ENCODE measurements at places on chromosomes 7 and 10.

DNA sequence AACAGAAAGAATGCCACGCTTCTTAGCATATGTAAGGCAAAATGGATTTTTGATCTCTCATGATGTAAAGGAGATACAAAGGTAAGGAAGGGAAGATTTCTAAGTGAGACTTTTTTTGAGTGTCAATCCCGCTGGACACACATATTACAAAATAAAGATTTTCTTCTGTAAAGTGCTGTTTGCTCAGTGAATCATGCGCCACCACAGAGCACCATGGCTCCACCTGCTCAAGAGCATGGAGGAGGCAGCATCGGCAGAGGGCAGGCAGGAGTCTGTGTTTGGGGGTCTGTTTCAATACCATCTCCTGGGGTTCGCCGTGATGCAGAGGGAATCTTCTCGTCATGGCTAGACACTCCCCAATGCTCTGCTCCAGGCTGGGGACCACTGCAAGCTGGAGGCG is 83.5 kb downstream of the ALOX5 start:
- DNase-seq: no peak

DNA sequence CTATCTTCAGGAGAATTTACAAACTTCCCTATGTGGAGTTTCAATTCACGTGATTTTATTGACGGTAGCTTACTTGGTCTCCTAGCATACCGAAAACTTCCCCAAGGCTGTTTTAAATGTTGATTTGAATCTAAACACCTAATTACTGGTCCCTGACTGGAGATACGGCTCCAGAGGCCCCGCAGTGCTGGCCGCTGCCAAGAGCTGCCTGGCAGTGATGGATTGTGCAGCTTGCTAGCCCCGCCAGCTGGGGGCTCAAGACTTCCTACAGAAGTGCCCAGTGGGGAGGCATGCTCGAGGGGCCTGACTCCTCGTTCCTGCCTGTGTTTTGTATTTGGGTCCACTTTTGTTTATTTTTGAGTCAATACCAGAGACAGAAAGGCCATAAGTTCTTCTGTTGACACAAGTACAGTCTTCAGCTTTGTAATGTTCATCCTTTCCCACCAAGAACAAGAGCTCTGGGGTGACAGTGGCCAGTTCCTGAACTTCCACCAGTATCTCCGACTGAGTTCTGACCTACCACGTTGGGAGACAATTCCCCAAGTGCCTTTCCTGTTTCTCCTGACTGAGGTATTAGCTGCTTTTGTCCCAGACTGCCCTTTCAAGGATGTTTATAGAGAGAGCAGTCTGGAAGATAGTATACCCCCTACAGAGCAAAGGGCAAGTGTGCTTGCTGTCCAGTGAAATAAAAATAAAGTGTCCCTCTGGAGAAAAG is 80.7 kb upstream of the CXCL12 start:
- no peak for DNase-seq

GRCh38 chr7:2626498-2627117 is 5.2 kb upstream of the TTYH3 start:
- no peak for DNase-seq

DNA sequence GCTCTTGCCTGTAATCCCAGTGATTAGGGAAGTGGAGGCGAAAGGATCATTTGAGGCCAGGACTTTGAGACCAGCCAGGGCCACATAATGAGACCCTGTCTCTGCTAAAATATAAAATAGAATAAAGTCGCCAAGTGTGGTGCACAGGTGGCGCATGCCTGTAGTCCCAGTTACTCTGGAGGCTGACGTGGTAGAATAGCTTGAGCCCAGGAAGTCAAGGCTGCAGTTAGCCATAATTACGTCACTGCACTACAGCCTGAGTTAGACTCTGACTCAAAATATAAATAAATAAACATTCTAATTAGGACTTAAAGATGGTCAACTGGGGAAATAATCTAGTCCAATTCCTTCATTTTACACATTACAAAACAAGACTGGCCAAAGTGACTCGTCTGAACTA is 768 bp downstream of the CHCHD2 start:
- DNase-seq: peak; percentile 23

DNA sequence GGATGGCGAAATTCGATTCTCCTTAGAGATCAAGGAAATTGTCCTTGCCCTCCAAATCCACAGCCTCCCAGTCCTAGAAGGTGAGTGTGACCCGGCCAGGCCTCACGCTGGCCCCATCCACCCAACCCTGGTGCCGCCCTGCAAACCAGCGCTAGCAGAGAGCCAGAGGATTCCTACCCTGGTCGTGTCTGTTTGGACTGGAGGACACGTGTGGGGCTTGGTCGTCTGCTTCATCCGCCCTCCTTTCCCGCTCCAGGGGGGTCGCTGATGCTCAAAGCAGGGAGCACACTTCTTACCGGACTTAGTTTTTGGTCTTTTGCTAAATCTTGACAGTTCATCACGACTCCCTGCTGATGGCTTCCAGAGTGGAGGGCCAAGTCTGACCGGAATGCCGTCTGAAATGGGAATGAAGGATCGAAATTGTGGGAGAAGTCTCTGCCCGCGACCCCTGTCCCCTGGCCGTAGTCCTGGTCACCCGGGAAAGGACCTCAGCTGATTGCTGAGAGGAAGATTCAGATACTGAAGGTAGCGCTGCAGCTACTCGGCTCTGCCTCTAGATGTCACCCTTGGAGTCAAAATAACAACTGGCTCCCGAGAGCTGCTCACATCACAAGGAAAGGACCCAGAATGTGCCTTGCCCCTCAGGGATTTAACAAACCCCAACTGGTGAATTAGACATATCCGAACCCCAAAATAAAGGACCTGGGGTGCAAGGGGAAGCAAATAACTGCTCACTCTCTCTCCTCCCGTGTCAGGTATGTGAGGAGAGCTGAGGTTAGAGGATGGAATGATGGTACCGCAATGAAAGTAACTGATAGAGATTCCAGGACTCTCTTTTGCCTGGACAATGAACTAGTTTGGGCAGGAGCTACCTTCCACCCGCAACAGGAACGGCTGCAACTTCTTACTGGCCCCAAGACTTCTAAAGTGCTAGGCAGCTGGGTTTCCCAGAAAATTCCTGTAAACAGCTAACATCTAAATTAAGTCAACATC is 23.5 kb upstream of the ORC5 start:
- peak; percentile 61 for DNase-seq

- DNase-seq: no peak
Observed at GRCh38 chr7:155878674-155879073, 66.4 kb upstream of the SHH start.

DNA sequence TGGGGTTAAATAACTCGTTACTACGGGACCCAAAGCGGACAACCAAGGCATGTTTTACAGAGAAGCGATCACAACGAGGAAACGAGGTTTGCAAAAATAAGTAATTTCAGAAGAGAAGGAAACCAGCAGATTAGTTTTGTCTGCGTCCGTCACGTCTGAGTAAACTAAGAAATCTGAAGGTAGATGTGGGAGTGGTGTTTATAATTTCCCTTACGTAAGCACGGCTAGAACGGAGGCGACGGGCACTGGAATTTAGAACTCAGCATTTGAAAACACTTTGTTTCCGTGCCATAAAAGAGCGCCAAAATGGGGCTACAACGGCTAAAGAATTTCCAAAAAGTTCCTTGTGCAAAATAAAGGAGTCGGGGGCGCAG is 718 bp upstream of the UMAD1 start:
- DNase-seq: peak; percentile 11

GRCh38 chr7:40525764-40526163 is 391.0 kb downstream of the SUGCT start:
- no peak for DNase-seq

- no peak for DNase-seq
Observed at GRCh38 chr10:51124852-51125251, 50.6 kb downstream of the PRKG1 start.

DNA sequence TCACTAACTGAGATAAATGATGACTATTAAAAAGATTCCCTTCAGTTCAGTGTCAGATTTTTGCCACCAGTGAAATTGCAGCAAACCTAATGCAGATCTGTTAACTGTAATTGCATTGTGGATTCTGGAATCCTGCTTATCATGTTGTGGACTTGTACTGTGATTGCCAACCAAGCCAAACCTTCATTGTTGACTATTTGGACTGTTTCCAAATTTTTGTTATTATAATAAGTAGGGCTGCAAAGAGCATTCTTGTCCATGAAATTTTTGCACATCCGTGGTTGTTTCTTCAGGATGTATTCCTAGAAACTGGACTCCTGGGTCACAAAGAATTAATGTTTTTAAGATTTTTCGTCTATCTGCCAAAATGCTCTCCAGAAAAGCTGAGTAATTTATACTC is 281.6 kb upstream of the ZMIZ1 start:
- DNase-seq: no peak

DNA sequence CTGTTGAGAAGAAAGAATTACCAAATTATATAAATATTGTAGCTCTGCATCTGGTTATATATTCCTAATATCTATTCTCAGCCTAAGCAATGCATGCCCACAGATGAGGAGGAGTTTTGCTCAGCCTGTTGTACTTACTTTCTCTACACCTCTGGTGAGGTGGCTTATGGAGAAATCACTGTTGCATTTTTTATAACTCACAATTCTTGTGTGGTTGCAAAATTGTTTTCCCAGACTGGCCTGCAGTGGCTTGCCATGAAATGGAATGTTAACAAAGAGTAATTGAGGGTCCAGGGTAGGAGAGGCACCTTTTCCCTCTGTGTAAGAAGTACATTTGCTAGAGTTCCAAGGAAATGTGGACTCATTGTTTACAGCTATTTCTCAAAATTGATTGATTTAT is 202.0 kb upstream of the SEMA3E start:
- DNase-seq: no peak

- DNase-seq: peak; percentile 25
Observed at GRCh38 chr7:30502470-30503251, 2.0 kb downstream of the GGCT start.

- no peak for DNase-seq
Observed at GRCh38 chr7:124460555-124460954, 305.0 kb downstream of the GPR37 start.

DNA sequence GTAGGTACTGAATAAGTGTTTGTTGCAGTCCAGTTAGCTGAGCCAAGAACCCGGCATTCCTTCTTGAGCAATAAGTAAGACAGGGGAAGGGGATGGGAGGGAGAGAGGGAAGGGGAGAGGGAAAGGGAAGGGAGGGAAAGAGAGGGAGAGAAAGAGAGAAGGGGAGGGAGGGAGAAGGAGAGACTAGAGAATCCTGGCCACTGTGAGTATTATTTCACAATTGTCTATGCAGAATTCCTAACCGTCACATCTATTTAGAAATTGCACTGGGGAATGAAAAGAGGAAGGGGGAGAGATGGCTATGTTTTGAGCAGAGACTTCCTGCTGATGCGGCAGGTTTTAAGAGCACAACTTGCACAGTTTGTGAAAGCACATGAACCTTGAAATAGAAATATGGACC is 251.4 kb upstream of the ZMIZ1 start:
- peak; percentile 30 for DNase-seq

- no peak for DNase-seq
Observed at GRCh38 chr10:77498210-77498609, 139.4 kb downstream of the KCNMA1 start.

DNA sequence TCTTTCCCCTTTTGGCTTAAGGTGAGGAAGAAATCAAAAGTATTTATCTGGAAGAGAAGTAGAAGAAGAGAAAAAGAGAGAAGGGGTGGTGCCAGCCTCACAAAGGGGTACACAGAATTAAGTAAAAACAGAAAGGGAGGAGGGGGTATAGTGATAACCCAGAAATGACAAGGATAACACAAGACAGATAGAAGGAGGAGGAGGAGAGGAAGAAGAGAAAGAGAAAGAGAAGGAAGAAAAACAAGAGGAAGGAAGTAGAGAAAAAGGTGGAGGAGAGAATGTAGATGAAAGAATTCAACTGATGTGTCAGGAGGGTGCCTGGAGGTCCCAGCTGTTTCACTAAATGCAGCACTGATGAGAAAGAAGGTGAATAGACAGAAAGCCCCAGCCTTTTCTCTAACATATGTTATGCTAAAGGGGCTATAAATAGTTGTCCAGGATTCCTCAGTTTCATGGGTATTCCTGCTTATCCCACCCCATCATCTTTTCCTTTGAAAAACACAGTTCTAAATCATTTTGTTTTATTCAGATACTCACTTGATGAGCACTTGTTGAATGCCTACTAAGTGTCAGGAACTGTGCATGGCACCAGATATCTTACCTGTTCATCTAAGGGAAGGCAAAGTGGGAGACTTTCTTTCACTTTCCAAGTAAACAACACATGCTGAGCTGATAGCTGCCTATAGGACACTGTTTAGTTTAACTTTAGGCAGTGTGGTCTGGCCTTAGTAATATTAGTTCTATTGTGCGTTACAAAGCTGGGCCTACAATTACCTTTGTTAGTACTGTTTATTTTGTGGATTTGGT is 8.0 kb downstream of the SEMA3E start:
- no peak for DNase-seq

DNA sequence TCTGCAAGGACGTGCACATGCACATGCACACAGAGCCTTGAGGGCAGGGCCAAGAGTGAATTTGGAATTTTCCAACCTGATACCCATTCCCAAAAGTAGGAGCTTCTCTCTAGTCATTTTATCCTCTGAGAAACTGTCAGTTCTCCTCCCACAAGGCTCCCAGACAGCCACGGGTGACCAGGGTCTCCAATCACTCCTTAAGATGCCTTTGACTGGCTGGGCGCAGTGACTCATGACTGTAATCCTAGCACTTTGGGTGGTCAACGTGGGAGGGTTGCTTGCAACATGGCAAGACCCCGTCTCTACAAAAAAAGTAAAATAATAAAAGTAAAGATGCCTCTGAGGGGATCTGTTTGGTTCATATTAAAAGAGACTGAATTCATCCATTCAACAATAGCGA is 13.2 kb downstream of the SCD start:
- no peak for DNase-seq

- no peak for DNase-seq
Observed at GRCh38 chr10:77084431-77085144, 553.0 kb downstream of the KCNMA1 start.

GRCh38 chr7:27207348-27207985 is 7.6 kb upstream of the HOXA13 start:
- no peak for DNase-seq

DNA sequence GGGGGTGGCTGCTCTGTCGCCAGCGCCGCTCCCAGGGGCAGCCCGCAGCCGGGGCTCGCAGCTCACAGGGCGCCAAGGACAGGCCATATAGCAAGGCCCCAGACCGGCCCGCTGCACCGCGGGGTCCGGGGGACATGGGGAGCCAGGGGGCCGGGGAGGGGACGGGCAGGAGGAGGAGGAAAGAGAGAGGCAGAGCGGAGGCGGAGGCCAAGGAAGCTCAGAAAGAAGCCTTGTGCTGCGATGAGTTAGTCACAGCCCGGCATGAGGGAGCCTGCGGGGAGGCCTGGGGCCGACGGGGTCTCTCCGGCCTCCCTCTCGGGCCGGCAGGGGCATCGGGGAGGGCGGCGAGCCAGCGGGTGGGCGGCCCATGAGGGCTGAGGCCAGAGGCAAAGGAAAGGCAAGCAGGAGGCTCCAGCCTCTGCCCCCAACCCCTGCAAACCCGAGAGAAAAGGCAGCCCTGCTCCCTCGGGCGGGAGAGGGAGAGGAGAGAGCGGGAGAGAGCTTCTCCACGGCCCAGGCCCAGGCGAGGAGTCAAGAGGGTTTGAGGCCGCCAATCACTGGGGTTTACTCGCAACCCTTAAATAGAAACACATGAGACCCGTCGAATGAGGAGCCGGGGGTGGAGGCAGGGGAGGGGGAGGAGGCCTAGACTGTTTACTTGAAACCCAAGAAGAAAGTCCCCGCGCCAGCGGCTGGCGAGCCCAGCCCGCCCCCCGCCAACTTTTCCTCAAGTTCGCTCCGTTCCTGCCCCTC is 167.9 kb downstream of the NEURL1 start:
- DNase-seq: peak; percentile 31

All from inflammatory macrophage (primary cell).